ENCODE measurements at places on chromosomes 4 and X. TPM values are rescaled to one million over a fixed set of nuclear protein-coding genes. Genes with fewer than 3 reads are reported as not detected.

DNA sequence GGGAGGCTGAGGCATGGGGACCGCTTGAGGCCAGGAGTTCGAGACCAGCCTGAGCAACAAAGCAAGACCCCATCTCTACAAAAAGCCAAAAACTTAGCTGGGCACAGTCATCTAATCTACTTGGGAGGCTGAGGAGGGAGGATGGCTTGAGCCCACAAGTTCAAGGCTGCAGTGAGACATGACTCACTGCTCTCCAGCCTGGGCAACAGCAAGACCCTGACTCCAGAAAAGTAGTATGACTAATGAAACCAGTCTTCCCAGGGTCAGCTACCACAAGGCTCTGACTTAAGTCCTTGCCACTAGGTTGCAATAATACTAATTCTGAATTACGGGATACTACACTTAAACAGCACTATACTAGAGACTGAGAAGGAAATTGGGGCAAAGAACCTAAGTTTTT, 33.1 kb downstream of the ERVMER34-1 start:
- no peak for DNase-seq
- H3K4me1 ChIP-seq: peaks cover 38% of the 10 kb centered on the region
- no peak overlapping the region for H3K4me3 ChIP-seq
- no peaks in the 10 kb centered on the region for H3K27me3 ChIP-seq

DNA sequence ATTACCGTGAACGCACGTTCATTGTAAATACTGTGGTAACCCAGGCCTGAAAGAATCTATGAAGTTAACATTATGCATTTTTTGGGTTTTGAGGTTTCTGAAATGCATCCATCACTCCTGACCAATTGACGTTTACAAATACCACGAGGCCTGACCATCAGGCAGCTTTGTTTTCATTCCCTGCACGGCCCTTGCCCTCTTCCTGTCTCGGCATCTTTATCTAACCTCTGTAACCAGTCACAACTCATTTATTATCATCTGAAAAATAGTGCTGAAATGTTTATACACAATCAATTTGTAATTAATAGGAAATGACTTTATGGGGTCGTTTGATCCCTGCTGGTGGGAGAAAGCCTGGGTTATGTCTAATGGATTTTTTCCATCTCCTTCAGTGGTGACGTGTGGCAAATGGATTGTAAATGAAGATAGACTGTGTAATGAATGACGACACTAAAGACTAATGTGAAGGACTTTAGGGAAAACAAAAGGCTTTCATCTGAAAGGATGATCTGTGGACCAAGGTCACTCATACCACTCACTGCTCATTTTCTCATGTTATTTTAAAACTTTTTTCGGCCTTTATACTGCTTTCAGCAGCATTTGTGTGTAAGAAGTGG, 102.7 kb upstream of the SORBS2 start:
- no peak overlapping the region for H3K27ac ChIP-seq
- H3K4me3 ChIP-seq: no peak overlapping the region
- no peaks in the 10 kb centered on the region for H3K27me3 ChIP-seq
- H3K4me1 ChIP-seq: no peaks in the 10 kb centered on the region
- no peak for DNase-seq
- no peaks in the 10 kb centered on the region for H3K36me3 ChIP-seq

The CXCL10 gene
- not detected for total RNA-seq

DNA sequence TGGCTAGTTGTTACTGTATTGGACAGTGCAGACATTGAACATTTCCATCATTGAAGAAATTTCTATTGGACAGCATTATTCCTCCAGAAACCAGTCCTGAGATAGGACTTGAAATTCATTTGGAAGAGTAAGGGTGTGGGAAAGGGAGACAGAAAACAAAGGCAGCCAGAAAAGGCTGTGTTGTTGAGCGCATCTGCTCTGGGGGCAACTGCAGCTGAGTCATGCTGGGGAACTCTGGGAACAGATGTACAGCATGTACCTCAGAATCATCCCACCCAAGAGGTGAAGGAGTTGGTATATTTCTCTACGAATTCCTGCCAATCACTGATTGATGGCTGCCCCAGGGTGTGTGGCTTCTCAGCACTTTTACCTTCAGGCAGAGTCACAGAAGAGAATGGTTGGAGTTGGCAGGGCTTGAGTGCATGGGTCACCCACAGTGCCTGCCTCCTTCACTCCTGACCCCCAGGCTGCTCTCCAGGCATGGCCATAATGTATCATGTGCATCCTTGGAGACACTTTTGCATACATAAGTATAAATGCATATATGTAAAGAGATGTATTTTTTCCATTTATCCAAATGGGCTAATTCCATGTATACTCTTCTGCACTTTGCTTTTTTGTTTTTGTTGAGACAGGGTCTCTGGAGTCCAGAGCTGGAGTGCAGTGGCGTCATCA, 39.4 kb downstream of the GEMIN8 start:
- H3K4me1 ChIP-seq: no peaks in the 10 kb centered on the region
- H3K4me3 ChIP-seq: no peak overlapping the region
- H3K27me3 ChIP-seq: no peaks in the 10 kb centered on the region

GRCh38 chr4:16472537-16472936, 246.3 kb upstream of the TAPT1 start:
- no peaks in the 10 kb centered on the region for H3K27me3 ChIP-seq
- no peak overlapping the region for H3K4me3 ChIP-seq
- H3K36me3 ChIP-seq: no peaks in the 10 kb centered on the region
- H3K27ac ChIP-seq: no peak overlapping the region
- no peaks in the 10 kb centered on the region for H3K4me1 ChIP-seq
- no peak for DNase-seq

DNA sequence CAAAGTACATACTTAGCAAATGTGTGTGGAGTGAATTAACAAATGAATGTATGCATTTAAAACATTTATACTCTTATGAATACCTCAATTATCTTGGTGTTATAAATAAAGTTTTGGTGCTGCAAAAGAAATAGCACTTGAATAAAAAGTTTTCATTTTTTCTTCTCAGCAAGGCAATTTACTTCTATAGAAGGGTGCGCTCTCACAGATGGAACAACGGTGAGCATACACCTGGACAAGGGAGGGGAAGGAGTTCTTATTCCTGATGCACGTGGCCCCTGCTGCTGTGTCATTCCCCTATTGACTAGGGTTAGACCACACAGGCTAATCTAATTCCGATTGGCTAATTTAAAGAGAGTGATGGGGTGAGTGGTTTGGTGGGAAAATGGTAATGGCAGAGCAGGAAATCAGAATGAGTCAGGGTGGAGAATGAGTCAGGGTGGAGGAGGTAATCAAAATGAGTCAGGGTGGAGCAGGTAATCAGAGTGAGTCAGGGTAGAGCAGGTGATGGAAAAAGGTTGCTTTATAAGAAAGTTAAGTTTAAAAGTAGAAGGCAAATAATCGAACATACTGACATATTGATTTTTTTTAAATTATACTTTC, 28.2 kb upstream of the PGK1 start:
- no peak for DNase-seq
- no peaks in the 10 kb centered on the region for H3K36me3 ChIP-seq
- no peak overlapping the region for H3K27ac ChIP-seq
- H3K27me3 ChIP-seq: no peaks in the 10 kb centered on the region

The FRAS1 gene
- total RNA-seq: 0.05 TPM

- DNase-seq: peak; percentile 82
- H3K4me3 ChIP-seq: no peak overlapping the region
- H3K4me1 ChIP-seq: peaks cover 16% of the 10 kb centered on the region
- peaks cover 29% of the 10 kb centered on the region for H3K27me3 ChIP-seq
- H3K36me3 ChIP-seq: no peaks in the 10 kb centered on the region
Measured at GRCh38 chr4:140556372-140557085, 12.2 kb downstream of the UCP1 start.

The CPE gene
- total RNA-seq: not detected

The NPNT gene
- not detected for total RNA-seq

The PPM1K gene
- total RNA-seq: 146 TPM

- H3K36me3 ChIP-seq: no peaks in the 10 kb centered on the region
- no peaks in the 10 kb centered on the region for H3K27me3 ChIP-seq
- H3K27ac ChIP-seq: no peak overlapping the region
- peaks cover 13% of the 10 kb centered on the region for H3K4me1 ChIP-seq
Measured at GRCh38 chr4:4385729-4386295, 1.1 kb upstream of the NSG1 start.

GRCh38 chrX:20037186-20037585, 46.3 kb upstream of the BCLAF3 start:
- no peak overlapping the region for H3K4me3 ChIP-seq
- H3K4me1 ChIP-seq: no peaks in the 10 kb centered on the region
- no peak for DNase-seq
- H3K27me3 ChIP-seq: no peaks in the 10 kb centered on the region
- H3K36me3 ChIP-seq: no peaks in the 10 kb centered on the region

DNA sequence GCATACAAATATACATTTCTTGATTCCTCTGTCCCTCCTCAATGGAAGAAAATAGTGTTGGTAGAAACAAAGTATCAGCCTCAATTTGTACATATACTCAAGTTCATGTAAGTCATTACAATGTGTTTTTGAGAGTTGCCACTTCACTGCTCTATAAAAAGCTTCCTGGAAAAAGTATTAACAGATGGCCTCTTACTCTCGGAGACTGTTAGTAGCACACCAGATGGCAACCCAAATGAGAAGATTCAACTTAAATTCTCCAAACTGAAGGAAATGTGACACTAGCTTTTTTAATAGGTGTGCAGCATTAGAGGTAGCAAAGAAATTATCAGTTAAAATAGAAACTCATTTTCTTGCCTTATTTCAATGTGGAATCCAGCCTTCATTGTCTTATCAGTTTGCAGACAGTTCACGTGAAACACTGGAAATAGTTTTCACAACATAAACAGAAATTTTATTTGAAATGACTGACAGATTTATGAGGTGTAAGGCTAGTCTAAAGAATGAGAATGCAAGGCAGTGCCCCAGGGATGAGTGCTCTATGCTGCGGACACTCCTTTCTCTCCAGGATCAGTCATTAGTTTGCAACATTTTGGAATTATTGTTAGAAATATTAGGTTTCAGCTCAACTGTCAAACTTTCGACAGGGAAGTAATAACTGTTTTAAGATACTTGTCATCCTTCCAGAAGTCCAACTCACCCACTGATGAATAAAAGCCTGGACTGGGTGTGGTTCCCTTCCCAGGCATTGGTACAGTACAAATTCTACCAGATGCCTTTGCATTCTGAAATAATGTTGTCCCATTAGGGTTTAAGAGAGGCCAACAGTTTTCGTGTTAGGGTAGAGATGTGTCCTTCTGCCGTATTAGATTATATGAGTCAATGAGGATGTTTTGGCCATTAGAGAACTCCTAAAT, 50.9 kb downstream of the IDS start:
- no peaks in the 10 kb centered on the region for H3K4me1 ChIP-seq
- H3K27ac ChIP-seq: no peak overlapping the region
- no peak overlapping the region for H3K4me3 ChIP-seq

The TMEM154 gene
- total RNA-seq: 99.1 TPM

The EXOC1L gene
- not detected for total RNA-seq

- DNase-seq: no peak
- H3K27me3 ChIP-seq: no peaks in the 10 kb centered on the region
- H3K27ac ChIP-seq: no peak overlapping the region
- no peaks in the 10 kb centered on the region for H3K4me1 ChIP-seq
- no peaks in the 10 kb centered on the region for H3K36me3 ChIP-seq
Measured at GRCh38 chr4:149709640-149710039, 106.0 kb downstream of the IQCM start.

DNA sequence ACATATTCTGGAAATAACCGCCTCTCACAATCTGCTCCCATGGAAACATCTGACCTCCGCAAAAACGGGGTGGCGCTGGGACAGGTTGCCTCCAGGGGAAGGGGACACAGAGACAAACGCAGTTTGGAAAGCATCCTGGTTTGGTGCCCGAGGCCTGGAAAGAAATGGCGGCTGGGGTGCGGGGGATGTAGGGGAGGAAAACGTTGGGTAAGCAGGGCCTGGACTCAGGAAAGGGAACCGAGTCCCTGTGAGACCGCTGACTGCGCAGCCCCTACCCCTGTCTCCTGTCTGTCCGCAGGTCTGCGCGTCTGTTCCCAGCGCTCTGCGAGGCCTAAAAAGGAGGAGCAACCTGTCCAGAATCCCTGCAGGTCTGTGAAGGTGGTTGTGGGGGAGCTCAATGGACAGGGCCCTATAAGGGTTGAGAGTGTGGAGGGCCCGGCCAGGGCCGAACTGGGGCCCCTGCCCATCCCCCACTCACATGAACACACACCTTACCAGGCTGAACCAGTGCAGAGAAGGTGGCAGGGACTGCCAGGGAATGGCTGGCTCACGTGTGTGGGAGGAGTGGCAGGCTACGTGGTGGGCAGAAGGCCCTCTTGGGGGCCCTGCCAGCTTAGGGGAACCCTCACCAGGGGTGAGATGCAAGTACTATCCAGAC, 672 bp downstream of the TCEAL3 start:
- H3K4me1 ChIP-seq: peaks cover 4% of the 10 kb centered on the region
- H3K4me3 ChIP-seq: peak overlapping the region; percentile 67
- H3K36me3 ChIP-seq: no peaks in the 10 kb centered on the region
- no peak for DNase-seq
- H3K27me3 ChIP-seq: no peaks in the 10 kb centered on the region

GRCh38 chrX:74063426-74064155, 240.4 kb upstream of the ZCCHC13 start:
- no peak overlapping the region for H3K27ac ChIP-seq
- no peaks in the 10 kb centered on the region for H3K4me1 ChIP-seq
- no peak for DNase-seq
- H3K4me3 ChIP-seq: no peak overlapping the region
- H3K36me3 ChIP-seq: no peaks in the 10 kb centered on the region

The C4orf50 gene
- 0.02 TPM for total RNA-seq

DNA sequence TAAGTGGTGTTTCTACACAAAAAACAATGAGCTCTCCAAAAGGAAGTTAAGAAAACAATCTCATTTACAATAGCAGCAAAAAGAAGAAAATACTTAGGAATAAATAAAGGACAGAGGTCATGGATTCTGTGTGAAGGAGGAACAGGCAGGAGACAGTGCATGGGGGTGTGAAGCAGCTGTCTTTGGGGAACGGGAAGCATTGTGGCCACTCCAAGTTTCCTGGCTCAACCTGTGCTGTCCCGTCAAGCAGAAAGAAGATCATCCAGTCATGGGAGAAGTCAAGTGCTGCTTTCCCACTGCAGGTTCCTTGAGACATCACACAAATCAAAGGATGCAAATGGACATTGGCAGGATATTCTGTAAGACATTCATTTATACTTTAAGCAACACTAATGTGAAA, 66.1 kb upstream of the MAML3 start:
- H3K4me1 ChIP-seq: no peaks in the 10 kb centered on the region
- peaks cover 3% of the 10 kb centered on the region for H3K27me3 ChIP-seq
- no peak overlapping the region for H3K27ac ChIP-seq
- DNase-seq: no peak
- H3K4me3 ChIP-seq: no peak overlapping the region
- no peaks in the 10 kb centered on the region for H3K36me3 ChIP-seq

The HPSE gene
- 1.3 TPM for total RNA-seq

The OTC gene
- total RNA-seq: not detected

The PCYT1B gene
- total RNA-seq: not detected

DNA sequence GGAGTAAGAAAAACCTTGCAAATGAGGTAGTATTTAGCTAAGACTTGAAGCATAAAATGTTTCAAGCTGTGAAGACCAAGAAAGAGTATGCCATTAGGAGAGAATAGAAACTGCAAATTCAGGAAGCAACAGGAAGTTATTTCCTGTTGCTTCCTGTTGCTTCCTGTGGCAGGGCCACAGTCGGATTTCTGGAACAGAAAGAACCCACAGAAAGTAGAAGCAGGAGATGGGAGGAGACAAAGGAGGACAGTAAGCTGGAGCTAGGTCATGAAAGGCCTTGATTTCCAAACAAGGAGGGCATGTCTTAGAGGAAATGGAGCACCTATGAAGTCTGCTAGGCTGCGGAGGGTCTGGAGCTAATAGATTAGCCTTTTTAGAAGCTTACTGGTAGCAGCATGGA, 17.2 kb downstream of the ASB11 start:
- H3K27me3 ChIP-seq: no peaks in the 10 kb centered on the region
- no peak overlapping the region for H3K27ac ChIP-seq
- no peak for DNase-seq
- no peak overlapping the region for H3K4me3 ChIP-seq
